ENCODE measurements at places on chromosomes 4 and X.
A peak's percentile ranks its signal among the peaks of the same experiment; 100 is the strongest.

GRCh38 chr4:151251603-151252304 is 25.2 kb upstream of the PRSS48 start:
- no peak for DNase-seq

- DNase-seq, result no peak
These were observed 3.0 kb downstream of the RBPJ start for GRCh38 chr4:26323821-26324220.

DNA sequence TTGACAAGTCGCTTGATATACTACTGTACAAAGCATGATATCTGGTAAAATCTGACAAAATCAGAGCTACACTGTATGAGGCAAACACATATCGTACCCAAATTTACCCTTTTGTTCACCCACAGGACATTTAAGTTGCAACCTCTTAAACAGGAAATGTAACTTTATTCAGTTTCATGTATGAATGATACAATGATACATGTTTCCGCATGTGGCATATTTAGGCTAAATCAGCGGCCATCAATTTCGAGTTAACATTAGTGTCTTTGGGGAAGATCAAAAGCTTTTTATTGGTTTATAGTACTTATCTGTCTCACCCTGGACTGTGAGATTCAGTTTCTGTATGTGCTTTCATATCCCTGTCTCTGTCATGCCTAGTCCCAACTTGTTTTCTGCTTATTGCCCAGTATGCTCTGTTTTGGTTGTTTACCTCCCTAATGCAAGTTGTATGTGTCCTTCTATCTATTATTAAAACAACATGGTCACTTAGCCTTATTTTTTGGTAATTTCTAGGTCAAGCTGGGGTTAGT is 97.3 kb upstream of the HPRT1 start:
- DNase-seq, result no peak

DNA sequence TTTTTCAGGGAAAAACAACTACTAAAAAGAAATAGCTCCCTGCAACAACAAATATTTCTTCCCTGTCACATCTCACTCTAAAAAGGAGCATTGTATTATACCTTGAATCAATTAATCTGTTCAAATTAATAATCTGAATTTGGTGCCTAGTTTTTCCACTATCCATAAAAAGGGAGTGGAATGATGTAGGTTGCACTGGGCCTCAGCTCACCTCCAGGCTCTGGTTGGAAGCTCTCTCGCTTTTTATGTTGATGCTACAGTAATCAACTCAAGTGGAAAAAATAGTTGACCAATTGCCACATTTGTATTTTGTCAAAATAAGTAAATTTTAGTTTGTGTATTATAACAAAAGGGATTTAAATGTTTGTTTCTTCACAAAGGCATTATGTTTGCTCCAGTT is 126.1 kb downstream of the MAD2L1 start:
- no peak for DNase-seq

GRCh38 chr4:148649652-148650331 is 207.6 kb upstream of the NR3C2 start:
- DNase-seq, result peak; percentile 4

DNA sequence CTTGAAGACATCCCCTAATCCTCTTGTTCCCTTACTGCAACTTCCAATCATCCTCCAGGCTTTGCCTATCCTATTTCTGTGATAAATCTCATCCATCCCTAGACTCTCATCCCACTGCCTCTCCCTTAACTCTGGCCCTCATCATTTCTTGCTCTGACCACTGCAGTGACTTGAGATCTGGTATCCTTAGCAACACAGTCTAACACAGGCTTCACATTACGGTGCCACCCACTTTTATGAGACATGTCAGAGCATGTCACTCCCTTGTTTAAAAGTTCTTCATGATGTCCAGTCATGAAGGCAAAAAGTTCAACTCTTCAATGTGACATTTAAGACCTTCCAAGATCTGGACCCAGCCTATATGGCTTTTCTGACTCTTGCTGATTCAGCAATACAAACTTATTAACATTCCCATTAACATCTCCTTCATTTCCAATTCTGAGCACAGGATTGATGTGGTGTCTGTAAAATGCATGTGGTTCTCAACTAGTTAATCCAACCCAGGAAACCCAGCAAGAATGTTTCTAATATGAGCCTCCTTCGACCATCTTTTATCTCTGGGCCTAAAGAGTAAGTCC is 64.0 kb downstream of the OR13H1 start:
- no peak for DNase-seq

DNA sequence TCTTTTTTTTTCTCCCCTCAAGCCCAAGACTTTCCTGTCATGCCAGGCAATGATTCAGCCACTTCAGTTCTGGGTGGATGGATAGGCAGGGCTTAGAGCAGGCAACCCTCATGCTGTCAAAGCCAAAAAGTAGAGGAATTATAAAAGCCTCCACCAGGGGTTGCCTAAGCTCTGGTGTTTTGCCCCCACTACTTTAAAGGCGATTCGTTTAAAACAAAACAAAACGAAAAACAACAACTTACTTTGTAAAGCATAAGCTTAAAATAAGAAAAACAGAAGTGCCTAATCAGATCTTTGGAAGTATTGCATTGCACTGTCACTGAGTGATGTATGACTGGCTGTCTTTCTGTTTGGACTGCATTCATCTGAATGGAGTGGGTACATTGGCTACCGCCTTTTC is 5.3 kb upstream of the IDS start:
- no peak for DNase-seq

- DNase-seq, result no peak
These were observed 1528.0 kb downstream of the TECRL start for GRCh38 chr4:62881210-62881609.

DNA sequence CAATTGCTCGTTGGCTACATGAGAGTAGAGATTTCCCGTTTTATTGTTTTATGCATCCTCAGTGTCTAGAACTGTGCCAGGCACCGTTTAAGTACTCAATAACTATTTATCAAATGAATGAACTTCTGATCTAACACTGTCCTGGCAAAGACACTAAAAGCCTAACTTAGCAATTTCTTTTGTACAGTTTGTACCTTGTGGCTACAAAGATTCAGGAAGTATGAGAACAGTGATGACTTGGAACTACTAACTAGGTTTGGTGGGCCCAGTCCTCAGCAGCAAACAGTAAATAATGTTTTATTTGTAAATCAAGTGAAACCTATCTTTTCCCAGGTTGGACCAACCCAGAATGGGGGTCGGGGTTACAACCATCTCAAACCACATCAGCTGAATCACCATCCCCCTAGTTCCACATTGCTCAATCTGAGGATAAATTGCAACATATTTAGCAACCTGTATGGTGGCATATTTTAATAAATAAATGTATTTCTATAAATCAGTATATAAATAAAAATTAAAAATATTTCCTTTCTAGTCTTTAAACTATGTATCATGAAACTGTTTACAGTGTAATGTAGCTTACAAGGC is 12.3 kb upstream of the SCRG1 start:
- DNase-seq, result no peak

DNA sequence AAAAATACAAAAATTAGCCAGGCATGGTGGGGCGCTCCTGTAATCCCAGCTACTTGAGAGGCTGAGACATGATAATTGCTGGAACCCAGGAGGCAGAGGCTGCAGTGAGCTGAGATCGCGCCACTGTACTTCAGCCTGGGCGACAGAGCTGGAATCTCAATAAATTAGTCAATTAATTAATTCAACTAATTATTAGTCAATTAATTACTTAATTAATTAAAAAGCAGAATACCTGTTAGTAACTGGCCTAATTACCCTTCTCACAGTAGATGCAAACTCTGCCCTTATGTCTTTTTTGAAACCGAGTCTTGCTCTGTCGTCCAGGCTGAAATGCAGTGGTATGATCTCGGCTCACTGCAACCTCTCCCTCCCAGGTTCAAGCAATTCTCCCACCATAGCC is 261.2 kb downstream of the ASMT start:
- no peak for DNase-seq

DNA sequence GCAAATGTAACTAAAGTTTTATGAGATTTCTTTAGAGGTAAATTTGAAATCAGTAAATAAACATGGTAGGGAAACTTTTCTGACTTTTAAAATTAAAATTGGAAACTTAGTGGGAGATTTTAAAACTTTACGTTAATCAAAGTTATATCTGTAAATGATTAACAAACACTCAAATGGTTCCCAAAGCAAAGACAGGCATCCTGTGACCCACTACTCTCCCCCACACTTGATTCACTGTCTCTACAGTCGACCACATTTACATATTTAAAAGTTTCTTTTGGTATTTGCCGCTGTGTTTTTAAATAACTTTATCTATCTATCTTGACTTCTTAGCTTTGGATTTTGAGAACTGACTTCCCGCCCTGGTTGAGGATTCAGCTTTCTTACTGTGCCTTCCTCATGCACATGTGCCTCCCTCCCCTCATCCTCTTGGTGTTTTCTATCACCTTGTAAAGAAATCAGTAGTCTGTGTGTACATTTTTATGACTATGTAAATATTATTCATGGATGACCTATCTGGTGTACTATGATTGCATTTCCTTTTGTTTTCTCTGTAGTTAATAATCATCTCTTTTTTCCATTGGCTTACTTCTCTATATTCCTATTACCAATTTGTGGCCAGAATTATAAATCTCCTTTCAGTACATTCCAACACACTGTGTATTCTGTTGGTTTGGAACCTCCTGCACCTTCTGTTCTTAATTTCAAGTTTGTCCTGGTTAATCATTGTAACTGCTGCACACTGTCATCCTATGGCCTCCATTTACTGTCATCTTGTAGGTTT is 72.6 kb downstream of the WWC2 start:
- no peak for DNase-seq

DNA sequence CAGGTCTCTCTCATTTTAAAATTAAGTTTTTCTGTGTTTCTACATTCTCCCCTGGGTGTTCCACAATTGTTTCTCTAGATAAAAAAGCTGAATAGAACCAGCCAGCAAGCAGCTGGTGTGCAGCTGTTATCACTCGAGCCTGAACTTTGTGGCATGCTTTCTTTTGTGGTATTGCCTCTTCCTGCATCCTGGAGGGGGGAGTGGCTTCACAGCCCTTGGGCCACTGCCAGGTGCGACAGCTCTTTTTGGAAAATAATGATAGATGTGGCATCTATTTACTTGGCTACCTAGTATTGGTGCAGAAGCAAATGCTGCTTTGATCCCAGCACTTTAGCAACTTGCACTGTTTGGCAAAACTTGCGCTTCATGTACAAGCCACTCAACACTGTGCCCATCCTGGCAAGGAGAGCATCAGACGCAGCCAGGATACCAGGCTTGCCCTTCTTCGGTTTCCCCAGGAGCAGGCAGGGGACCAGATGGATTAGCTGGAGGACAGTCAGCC is 69.4 kb downstream of the HMGB2 start:
- DNase-seq, result peak; percentile 14

- DNase-seq, result no peak
These were observed 5.1 kb upstream of the CENPC start for GRCh38 chr4:67550451-67550850.

DNA sequence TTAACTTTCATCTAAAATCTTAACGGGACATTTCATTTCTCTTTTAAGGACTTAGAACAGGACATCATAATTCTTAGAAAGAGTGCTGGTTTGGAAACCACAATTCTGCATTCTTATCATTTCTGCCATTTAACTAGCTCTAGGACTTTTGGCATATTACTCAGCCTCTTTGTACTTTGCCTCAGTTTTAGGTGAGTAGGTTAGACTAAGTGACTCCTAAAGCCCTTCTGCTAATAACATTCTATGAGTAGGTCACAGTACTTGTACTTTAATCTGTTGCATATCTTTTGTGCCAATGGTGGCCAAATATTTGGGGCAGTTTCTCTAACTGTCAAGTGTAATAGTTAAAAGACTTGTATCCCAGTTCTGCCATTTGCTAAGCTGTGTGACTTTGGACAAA is 115.4 kb upstream of the NUDT6 start:
- peak; percentile 14 for DNase-seq

DNA sequence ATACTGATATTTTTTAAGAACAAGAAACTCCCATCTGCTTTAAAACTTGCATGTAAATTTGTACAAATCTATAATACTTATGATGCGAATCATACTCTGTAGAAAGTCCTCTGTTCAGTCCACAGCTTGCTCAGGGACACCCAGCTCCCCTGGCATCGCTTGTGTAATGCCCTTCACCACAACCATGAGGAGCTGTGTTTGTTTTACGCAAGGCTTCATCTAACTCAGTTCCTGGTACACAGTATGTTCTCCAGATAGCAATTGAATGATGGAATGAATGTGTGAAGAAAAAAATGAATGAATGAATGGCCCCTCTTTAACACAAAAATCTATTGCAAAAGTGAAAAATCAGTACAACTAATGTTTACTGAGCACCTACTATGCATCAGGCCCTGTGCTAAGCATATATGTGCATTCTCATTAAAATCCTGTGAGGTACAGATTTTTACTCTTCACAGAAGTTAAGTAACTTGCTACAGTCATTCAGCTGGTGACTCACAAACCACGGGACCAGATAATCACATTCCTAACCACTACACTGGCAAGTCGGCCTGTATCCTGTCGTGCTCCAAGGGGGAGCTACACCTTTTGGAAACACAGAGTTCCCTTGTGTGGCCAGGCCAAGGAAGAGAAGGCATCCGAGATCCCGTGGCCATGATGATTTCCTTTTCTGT is 58.7 kb upstream of the KDR start:
- DNase-seq, result peak; percentile 35

GRCh38 chr4:41102414-41103092 is 111.8 kb downstream of the APBB2 start:
- DNase-seq, result no peak

DNA sequence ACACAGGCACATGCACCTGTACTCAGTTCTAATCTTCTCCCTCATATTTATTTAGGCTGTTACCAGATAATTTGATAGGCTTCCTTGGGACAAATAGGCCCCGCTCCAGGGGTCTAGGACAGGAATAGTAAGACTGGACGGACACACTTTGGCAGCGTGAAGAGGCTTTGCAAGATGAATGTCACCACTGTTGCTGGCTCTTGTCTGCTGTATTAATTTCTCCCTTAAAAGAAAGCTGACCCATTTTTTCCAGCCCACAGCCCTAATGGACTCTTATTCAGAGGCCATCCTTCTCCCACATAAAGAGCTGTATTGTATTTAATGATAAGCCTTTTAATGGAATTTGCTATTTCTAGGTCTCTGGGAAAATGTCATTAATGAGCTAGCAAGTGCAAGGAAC is 18.0 kb downstream of the FAM184B start:
- DNase-seq, result no peak

GRCh38 chr4:86950831-86951525 is 16.2 kb downstream of the AFF1 start:
- DNase-seq, result no peak

DNA sequence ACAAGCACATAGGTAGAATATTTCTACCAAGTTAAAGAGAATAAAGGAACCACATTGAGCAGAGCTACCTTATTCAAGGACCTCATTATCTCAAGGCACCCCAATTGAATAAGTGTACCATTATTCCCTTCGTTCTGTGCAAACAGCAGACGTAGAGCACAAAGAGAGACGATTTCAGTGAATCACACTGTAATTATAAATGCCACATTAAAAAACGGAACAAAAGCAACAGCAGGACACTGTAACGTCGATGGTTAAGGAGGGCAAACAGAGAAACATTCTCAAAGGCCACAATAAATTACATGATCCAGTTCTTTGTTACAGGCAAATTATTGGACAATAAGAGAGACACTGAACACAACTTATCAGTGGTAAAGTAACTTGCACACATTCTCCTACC is 644.1 kb upstream of the TENM3 start:
- DNase-seq, result no peak

Measured in HTR-8/SVneo (cell line).